Left ventricle myocardium inferior (tissue), 1 donor: ENCODE measurements at places on chromosomes 2 and 18.

- DNase-seq: no peak
These were observed 77.9 kb downstream of the MCFD2 start for GRCh38 chr2:46837704-46838103.

DNA sequence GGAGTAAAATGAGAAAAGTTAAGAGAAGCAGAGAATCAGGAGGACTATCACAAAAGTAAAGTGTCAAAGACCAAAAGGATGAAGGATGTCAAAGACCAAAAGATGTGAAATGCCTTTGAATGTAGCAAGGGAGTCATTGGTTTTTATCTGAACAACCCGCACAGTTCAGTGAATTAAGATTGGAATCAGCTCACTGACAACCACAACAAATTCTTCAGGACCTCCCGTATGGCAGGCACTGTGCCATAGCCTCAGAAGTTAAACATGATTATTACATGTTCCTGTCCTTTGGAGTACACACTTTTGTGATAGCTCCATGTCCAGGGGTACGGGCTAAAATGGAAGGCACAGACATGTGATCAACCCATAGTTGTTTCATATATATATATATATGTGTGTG lies 5.0 kb upstream of the TXNL1 start:
- no peak for DNase-seq

DNA sequence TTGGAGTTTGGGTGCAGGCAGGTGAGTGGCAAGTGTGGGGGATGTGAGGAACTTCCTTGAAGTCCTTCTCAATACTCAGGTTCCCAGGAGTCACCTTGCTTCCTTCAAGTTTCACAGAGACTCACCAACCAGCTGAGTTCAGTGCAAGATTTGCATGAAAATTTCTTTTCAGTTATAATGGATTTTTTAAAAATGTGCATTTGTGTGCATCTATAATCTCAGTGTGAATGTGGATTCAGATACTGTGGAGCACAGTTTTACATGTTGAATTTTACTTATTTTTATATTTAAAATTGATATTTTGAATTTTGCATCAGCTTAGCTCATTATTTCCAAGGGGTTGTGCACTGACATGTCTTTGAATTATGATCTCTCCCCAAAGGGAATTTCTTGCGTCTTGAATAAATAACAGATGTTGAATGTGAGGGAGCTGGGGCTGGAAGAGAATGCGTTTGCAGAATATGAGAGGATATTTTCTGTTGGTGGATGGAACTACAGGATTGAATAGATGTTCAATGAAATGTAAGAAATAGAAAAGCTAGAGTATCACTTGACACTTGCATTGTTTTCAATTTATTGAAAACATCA lies 184.3 kb downstream of the RPRM start:
- no peak for DNase-seq

DNA sequence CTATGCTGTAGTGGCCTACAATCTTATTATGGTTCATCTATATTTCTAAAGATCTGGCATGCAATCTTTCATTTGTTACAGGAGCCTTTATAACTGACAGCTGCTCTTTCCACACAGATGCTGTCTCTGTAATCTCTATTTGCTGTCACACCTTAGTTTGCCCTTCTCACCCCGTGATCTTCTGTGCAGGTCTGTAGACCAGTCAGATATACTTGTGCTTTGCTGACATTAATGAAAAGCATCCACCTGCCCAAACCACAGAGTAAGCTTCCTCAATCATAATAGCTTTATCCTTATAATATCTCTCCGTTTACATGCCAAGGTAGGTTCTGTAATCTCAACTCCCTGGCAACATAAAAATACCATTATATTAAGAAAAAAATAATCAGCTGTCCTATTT lies 122.4 kb downstream of the GRB14 start:
- DNase-seq: no peak

DNA sequence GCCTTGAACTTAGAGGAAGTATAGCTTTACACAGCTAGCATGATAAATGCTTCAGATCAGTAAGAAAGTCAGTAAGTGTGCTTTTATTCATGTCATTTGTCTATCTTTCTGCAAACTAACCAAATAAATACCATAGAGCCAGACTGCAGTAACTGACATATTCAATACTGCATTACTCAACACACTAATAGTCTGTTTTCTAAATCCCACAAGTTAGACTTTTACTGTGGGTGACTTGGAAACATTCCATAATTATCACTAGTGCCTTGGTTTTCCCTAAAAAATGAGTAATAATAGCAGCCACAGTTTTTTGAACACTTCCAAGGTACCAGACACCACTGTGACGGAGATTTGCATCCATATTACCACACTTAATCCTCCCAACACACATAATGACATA lies 33.0 kb downstream of the ACVR1 start:
- no peak for DNase-seq

- no peak for DNase-seq
These were observed 61.0 kb downstream of the CIB4 start for GRCh38 chr2:26580151-26580550.

- DNase-seq: no peak
These were observed 237.7 kb downstream of the IRS1 start for GRCh38 chr2:226561962-226562361.

DNA sequence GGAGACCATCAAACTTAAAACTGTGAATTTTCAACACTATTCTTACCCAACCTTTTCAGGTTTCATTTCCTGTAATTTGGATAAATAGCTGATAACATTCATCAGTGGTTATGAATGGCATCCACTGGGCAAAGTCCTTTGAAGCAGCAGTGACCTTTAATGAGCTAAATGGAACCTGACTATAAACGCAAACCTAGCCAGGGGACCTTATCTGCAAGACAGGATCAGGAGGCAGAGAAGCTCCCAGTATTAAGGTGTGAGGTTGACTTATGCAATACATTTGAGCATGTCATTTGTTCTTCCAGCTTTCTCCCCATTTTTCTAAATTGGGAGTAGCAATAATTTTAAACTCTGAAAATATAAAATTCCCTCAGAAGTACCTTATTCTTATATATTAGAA lies 38.4 kb downstream of the CREG2 start:
- no peak for DNase-seq

- DNase-seq: no peak
These were observed 83.0 kb upstream of the MBOAT2 start for GRCh38 chr2:9086465-9086864.

DNA sequence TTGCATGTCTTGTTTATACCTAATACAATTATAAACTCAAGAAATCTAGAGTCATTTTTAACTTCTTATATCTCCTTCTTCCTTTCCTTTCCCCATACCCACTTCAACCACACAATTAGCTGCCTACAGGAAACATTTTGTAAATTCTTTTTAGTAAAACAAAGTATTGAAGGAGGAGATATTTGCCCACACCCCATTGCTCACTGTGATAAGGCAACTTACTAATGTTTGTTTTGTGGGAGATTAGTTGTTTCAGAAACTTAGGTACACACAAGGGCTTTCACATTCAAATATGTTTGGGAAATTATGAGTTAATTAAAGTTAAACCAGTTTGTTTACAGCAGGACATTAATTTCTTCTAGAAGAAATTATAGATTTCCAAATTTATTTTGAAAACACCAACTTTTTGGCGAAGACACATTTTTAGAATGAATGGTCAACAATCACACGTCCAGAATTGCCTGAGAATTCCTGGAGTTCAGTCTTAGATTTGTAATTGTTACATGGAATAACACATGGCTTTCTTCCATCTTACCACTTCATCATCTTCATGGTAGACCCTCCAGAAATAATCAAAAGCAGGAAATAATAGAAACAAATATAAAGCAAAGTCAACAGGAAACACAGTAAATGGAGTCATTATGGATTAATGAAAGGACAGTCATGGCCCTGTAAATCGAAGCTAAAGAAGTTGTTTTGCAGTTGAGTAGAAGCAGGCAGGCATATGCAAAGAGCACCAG lies 62.5 kb upstream of the RAB27B start:
- DNase-seq: no peak

- no peak for DNase-seq
These were observed 32.3 kb downstream of the PTPN2 start for GRCh38 chr18:12851716-12852115.

- no peak for DNase-seq
These were observed 39.4 kb downstream of the TMEM18 start for GRCh38 chr2:637804-638203.

DNA sequence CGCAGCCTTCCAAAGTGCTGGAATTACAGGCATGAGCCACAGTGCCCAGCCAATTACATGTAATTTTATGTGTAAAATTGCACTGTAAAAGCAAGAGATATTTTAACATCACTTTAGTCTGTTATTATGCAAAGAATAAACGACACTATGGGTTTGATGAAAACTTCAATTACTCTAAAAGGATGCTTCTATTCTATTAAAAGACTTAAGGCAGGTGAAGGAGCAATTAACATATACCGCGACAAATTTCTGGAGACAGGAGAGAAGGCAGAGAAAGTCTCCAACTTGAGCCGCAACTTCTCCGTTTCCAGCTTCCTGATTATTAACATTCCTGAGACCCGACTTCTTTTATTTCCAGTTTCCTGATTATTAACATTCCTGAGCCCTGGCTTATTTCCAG lies 53.7 kb downstream of the FAM210A start:
- DNase-seq: no peak

GRCh38 chr2:119579424-119580295 lies 35.4 kb downstream of the CFAP221 start:
- DNase-seq: no peak

DNA sequence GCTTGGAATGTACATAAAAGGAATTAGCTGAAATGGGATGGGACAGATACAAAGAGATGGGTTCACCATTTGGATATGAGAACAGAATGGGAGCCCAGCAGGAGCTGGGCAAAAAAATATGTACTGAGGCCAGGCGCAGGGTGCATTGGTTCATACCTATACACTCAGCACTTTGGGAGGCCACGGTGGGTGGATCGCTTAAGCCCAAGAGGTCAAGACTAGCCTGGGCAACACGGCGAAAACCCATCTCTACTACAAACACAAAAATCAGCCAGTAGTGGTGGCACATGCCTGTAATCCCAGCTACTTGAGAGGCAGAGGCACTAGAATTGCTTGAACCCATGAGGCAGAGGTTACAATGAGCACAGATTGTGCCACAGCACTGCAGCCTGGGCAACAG lies 30.4 kb downstream of the SCN7A start:
- no peak for DNase-seq

GRCh38 chr2:45706033-45706432 lies 54.6 kb downstream of the PRKCE start:
- DNase-seq: no peak

- DNase-seq: no peak
These were observed 207.3 kb downstream of the HAUS1 start for GRCh38 chr18:46311491-46311890.

DNA sequence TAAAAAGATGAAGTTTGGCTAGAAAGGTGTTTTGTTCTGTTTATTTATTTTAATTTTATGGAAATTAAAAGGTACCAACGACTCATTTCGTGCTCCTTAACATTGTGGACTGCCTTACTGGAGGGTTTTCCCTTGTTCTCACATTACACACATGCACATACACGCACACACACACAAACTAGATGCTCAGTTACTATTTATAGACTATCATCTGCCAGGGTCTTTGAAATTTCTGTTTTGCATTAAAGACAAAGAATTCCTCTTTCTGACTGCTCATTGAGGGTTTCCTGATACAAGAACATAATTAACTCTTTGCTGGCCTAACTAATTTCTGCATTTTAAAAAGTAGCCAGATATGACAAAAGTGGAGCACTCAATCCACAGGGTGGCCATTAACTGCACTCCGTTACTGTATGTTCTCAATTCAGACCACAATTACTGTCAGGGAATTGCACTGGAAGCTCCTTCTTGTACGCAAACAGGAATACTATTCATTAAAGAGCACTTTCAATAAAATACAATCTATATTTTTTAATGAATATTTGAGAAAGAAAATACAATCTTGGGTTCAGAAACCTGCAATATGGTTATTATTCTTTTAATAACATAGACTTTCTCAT lies 366.9 kb upstream of the GALNT5 start:
- no peak for DNase-seq

- no peak for DNase-seq
These were observed 84.4 kb downstream of the TMEM131 start for GRCh38 chr2:97911206-97911921.
